ENCODE measurements at places on chromosomes 3 and 15. TPM values are rescaled to one million over a fixed set of nuclear protein-coding genes. Genes with fewer than 3 reads are reported as not detected.

GRCh38 chr3:72408983-72409779, 439.1 kb downstream of the SHQ1 start:
- no peak overlapping the region for H3K4me3 ChIP-seq
- peaks cover 87% of the 10 kb centered on the region for H3K4me1 ChIP-seq
- H3K27ac ChIP-seq: no peak overlapping the region
- no peaks in the 10 kb centered on the region for H3K27me3 ChIP-seq
- peaks cover 10% of the 10 kb centered on the region for H3K36me3 ChIP-seq
- no peak for DNase-seq

DNA sequence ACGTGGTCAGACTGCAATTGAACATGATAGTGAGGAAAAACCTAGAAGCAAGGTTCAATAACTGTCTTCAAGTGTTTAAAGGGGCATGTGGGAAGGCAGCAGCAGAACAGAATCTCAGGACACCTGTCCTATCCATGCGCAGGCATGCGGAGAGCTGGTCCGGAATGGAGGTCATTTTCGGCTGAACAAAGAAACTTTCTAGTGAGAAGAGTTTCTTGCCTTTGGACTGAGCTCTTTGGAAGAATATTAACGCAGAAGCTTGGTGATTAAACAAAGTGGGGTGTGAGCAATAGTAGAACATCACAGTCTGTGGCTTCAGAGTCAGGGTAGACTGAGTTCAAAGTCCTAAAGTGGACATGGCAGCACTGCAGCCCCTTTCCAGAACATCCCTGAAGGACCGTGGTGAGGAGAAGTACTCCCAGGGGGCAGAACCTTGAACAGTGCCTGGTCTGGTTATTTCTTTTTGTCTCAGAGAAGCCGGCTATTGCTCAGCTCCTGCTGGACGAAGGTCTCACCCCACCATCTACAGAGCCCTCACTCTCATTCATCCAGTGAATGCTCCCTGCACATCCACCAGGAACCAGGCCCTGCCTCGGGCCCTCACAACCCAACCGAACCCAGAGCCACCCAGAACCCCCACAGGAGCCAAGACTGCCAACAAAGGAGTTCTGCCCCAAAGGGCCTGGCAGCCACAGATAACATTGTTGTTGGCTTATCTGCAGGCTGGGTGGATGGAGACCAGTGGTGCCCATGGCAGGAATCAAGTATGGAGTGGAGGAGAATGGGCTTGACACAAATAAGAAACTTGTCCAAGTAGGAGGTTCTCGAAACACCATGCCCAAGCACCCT, 2.8 kb upstream of the SSUH2 start:
- H3K27ac ChIP-seq: no peak overlapping the region
- no peak for DNase-seq
- H3K36me3 ChIP-seq: no peaks in the 10 kb centered on the region
- no peaks in the 10 kb centered on the region for H3K4me1 ChIP-seq

GRCh38 chr3:42970557-42970956, 8.6 kb upstream of the GASK1A start:
- no peaks in the 10 kb centered on the region for H3K4me1 ChIP-seq
- peaks cover 11% of the 10 kb centered on the region for H3K36me3 ChIP-seq
- no peak overlapping the region for H3K4me3 ChIP-seq
- H3K27ac ChIP-seq: no peak overlapping the region

GRCh38 chr3:187274977-187275338, 16.6 kb downstream of the MASP1 start:
- no peak for DNase-seq
- no peaks in the 10 kb centered on the region for H3K4me1 ChIP-seq

DNA sequence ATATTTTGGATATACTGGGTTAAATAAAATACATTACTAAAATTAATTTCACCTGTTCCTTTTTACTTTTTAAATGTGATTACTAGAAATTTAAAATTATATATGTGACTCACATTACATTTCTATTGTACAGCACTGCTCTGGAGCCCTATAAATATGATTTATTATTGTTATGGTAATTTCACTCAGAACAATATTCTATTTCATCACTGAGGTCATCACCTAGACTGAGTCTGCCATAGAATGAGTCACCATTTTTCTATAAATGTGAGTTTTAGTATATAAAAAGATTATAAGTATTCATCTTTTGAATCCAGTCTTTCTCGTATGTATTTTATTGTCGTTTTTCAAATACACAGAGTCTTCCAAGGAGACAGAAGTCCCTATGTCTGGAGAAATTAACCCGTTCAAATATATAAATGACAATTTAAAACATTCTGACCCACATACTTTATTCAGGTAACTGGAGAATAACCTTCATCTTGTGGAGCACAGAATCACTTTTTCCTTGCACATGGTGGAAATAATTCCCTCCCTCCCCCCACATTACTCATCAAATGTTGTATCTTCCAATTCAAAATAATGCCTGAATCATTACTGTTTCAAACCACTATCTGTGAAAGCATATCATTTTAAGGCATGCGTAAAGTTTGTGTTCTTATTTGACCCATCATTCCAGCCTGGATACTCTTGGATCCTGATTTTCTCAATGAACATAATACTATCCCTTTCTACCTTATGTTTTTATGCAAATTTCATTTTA, 30.0 kb downstream of the CHST14 start:
- H3K4me3 ChIP-seq: no peak overlapping the region
- no peaks in the 10 kb centered on the region for H3K36me3 ChIP-seq
- H3K4me1 ChIP-seq: peaks cover 2% of the 10 kb centered on the region
- no peak overlapping the region for H3K27ac ChIP-seq
- DNase-seq: no peak

DNA sequence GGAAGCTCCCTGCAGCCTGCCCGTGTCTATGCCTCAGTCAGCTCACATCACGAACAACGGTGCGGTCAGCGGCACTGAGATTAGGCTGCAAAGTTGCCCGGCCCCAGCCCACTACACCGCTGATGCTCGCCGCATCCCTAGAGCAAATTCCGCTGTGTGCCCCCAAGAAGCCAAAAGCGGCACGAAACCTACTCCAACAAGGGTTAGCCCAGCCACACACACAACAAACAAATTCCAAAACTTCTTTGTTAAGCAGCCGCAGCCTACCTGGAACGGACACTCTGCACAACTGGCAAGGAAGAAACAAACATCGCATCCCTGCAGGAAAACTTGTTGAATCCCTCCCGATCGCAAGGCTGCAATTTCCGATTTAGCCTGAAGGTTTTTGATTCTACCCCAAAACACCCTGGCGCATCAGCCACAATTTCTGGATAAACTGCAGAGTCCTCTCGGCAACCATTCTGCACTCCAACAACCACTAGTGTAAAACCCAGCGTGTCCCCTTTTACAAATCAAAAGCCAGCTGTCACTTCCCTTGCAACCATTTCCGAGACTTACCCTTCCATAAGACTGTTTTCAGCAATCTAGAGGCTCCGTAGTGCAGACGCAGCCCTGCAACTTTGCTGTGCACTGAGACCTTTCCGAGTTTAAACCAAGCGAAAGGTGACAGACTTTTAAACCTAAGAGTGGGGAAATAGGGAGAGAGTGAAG, 449 bp downstream of the ROBO1 start:
- H3K27ac ChIP-seq: no peak overlapping the region
- no peak for DNase-seq
- no peaks in the 10 kb centered on the region for H3K36me3 ChIP-seq
- H3K27me3 ChIP-seq: peaks cover 2% of the 10 kb centered on the region

DNA sequence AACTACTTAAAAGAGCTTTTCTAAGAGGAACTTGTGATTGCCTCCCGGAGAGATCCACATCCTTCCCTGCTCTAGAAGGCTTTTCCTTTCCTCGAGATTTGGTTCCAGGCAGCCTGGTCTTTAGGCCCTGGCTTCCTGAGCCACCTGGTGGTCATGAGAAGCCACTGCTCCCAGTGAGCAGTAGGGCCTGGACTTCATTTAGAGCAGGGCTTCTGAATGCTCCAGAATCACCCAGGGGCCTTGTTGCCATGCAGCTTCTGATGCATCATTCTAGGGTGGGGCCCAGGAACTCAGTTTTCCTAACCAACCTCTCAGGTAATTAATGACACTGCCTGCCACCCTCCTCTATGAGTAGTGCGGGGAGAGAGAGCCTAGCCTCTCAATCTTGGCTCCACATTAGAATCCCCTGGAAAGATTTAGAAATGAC, 29.6 kb downstream of the PSMD6 start:
- no peaks in the 10 kb centered on the region for H3K27me3 ChIP-seq
- peaks cover 30% of the 10 kb centered on the region for H3K4me1 ChIP-seq
- H3K4me3 ChIP-seq: no peak overlapping the region
- peak; percentile 61 for DNase-seq
- H3K36me3 ChIP-seq: peaks cover 69% of the 10 kb centered on the region

DNA sequence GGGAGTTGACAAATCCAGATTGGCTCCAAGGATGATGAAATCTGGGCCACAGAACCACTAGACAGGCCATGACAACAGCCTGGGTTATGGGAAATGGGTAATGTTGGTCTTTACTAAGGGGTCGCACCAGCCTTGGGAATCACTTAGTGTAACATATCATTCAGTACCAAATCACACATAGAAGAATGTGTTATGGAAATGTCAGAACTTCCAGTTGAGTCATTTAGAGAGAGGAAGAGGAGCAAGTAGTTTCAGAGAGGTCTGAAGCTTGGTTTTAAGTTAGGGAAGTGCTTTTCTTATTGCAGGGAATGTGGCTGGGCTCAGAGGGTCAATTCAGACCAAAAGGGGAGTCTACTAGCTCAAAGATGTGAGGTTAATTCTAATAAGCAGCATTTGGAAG, 241.6 kb upstream of the ZPLD1 start:
- peaks cover 9% of the 10 kb centered on the region for H3K4me1 ChIP-seq
- H3K36me3 ChIP-seq: no peaks in the 10 kb centered on the region
- no peak overlapping the region for H3K27ac ChIP-seq
- no peak overlapping the region for H3K4me3 ChIP-seq
- no peaks in the 10 kb centered on the region for H3K27me3 ChIP-seq

- H3K4me1 ChIP-seq: no peaks in the 10 kb centered on the region
- no peak overlapping the region for H3K4me3 ChIP-seq
- H3K27me3 ChIP-seq: no peaks in the 10 kb centered on the region
- H3K27ac ChIP-seq: no peak overlapping the region
- DNase-seq: no peak
Observed at GRCh38 chr3:110708156-110708555, 363.5 kb upstream of the NECTIN3 start.

- no peaks in the 10 kb centered on the region for H3K36me3 ChIP-seq
- no peaks in the 10 kb centered on the region for H3K27me3 ChIP-seq
- no peaks in the 10 kb centered on the region for H3K4me1 ChIP-seq
- no peak overlapping the region for H3K4me3 ChIP-seq
- no peak overlapping the region for H3K27ac ChIP-seq
- DNase-seq: no peak
Observed at GRCh38 chr3:117962750-117963149, 1071.9 kb downstream of the IGSF11 start.

DNA sequence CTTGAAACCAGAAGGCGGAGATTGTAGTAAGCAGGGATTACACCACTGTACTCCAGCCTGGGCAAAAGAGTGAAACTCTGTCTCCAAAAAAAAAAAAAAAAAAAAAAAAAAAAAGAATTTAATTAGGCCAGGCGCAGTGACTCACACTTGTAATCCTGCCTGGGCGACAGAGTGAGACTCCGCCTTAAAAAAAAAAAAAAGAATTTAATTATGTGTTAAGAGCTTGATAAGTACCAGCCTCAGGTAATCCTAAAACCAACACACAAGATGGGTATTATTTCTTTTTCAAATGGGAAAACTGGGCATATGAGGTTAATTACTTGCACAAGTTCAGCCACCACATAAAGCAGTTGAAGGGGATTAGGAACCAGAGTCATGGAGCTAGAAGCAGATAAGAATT, 49.0 kb downstream of the PBRM1 start:
- no peak overlapping the region for H3K27ac ChIP-seq
- DNase-seq: no peak
- H3K4me3 ChIP-seq: no peak overlapping the region

DNA sequence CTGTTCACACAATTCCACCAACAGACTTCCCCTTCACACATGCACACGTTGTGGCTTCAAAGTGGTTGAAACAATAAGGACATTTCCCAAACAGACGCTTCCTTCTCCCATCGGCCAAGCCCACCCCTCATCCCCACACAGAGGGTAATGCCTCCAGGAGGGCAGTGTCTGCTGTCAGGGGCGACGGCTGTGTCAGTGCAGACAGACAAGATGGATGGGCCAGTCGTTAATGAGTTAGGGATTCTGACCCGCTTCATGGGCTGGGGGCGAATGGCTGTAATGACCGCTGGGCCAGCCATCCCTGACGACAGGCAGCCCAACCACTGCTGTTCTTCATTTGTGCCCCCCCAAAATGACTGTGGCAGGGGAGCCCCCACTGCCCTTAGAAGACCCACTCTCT, 20.2 kb upstream of the SKIC8 start:
- no peaks in the 10 kb centered on the region for H3K36me3 ChIP-seq
- H3K27ac ChIP-seq: no peak overlapping the region
- no peaks in the 10 kb centered on the region for H3K27me3 ChIP-seq
- no peak overlapping the region for H3K4me3 ChIP-seq
- no peak for DNase-seq

- H3K27me3 ChIP-seq: no peaks in the 10 kb centered on the region
- peaks cover 29% of the 10 kb centered on the region for H3K36me3 ChIP-seq
- H3K27ac ChIP-seq: no peak overlapping the region
- H3K4me3 ChIP-seq: peak overlapping the region; percentile 35
- H3K4me1 ChIP-seq: peaks cover 33% of the 10 kb centered on the region
Observed at GRCh38 chr3:160447544-160447943, 2.0 kb downstream of the TRIM59 start.

DNA sequence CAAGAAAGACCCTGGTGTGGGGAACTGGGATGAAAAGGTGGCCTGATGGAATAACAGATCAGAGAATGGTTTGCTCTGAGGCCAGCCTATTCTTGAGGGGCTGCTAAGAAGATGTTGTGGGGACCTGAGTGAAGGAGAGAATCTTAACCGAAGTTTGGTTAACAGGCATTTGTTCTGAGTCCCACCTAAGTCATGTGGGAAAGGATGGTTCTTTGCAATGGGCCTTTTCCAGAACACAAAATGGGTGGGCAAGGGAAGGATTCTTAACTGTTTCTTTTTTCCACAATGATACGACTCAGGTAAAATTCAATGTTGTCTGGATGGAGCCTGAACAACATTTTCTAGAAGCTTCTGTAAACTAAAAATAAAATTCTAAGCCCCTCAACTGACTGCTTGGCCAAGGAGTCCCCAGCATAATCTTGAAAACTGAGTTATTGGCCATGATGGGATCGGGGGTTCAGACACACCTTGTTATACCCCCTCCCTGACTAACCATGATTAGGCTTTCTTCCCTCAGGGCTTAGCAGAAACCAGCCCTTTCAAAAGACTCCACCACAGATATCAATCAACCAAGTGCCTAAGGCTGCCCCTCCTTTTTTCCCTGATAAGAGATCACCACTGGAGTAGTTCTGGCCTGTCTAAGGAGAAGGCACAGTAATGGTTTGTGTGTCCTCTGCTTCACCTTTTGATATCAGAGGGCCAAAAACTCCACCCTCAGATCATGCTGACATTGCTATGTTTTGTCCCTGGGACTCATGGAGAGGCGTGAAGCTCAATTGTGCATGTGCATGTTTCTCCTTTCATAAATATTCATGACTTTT, 30.1 kb downstream of the SCN11A start:
- no peaks in the 10 kb centered on the region for H3K36me3 ChIP-seq
- H3K4me1 ChIP-seq: no peaks in the 10 kb centered on the region
- H3K27ac ChIP-seq: no peak overlapping the region
- H3K27me3 ChIP-seq: peaks cover 17% of the 10 kb centered on the region
- H3K4me3 ChIP-seq: no peak overlapping the region

The DNAH12 gene
- 0.14 TPM for total RNA-seq

The RTP4 gene
- total RNA-seq: 2.7 TPM

The SLCO3A1 gene
- total RNA-seq: 12.7 TPM

The SAMMSON gene
- not detected for total RNA-seq
